ENCODE measurements at places on chromosomes 6 and 20.

DNA sequence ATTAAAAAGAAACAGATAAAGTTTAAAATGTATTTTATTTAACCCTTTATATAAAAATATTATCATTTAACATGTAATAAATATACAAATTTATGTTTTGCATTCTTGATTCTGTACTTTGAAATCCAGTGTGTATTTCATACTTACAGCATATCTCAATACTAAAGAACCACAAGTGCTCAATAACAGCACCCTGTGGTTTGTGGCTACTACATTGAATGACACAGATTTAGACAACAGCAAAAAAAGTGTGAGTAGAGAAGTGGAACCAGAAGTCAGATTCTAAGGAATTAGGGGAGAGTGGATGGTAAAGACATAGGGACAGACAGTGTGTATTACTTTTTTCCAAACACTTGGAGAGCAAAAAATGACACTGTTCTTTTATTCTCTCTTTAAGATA lies 524.5 kb downstream of the BMP2 start:
- DNase-seq = no peak

GRCh38 chr6:163383912-163384311 lies 30.6 kb upstream of the QKI start:
- no peak for DNase-seq

DNA sequence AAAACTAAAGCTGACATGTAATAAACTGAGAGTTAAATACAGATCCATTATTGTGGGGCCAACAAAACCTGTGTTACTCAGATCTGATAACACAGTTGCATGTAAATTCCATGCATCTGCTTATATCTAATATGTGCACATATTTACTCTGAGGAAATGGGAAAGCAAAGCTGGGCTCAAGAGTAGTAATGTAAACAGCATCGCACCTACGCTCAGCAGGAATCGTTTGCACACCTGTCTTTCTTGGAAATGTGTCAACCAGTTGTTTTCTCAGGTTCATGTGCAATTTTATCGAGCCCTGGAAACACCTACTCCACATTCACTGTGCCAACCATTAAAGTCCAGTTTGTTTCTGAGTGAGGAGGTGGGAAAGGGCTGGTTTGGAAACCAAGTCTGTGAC lies 80.3 kb upstream of the CNKSR3 start:
- no peak for DNase-seq

- peak; percentile 61 for DNase-seq
These were observed 79.6 kb downstream of the IPCEF1 start for GRCh38 chr6:154276810-154277628.

DNA sequence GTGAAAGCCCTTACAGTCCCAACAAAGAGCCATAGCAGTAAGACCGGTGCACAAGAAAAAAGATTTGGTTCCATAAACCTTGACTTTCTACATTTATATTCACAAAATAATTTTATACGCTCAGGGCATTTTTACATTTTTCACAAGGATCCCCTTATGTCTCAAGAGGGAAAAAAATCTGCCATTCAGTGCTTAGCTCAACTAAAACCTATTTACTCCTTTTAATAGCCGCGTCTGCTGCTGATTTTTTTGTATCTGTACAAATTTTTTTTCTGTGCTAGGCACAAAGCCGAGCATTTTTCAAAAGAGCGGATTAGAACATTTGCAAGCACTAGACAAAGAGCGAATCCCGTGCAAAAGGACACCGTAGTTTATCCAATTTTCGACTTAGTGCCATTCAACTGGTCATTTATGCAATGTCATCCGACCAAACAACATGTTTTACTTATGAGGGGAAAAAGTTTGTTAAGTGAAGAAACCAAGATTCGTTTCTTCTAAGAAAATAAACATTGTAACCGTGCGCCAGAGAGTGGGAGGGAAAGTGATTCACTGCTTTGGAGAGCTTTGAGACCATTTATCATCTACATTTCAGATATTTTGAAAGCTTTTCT lies 3.7 kb downstream of the TFAP2D start:
- DNase-seq = no peak

Measured in inflammatory macrophage (primary cell).